ENCODE measurements at places on chromosomes 5 and 9. TPM values are rescaled to one million over a fixed set of nuclear protein-coding genes. Genes with fewer than 3 reads are reported as not detected.

STK32A gene
- 2.2 TPM for polyA plus RNA-seq

HMCN2 gene
- 2.1 TPM for polyA plus RNA-seq

RECK gene
- 4.5 TPM for polyA plus RNA-seq

CDH12 gene
- 0.02 TPM for polyA plus RNA-seq

FOXD4L6 gene
- polyA plus RNA-seq, result 0.05 TPM

SLC12A2 gene
- polyA plus RNA-seq, result 2.8 TPM

GABRA1 gene
- polyA plus RNA-seq, result not detected

BNC2 gene
- 1.3 TPM for polyA plus RNA-seq

IFNA21 gene
- not detected for polyA plus RNA-seq

NLN gene
- 11.9 TPM for polyA plus RNA-seq

SPINK4 gene
- polyA plus RNA-seq, result not detected

ZNF879 gene
- polyA plus RNA-seq, result 1.4 TPM

FAT2 gene
- 0.78 TPM for polyA plus RNA-seq

HSPB3 gene
- 1.7 TPM for polyA plus RNA-seq

Measured in lung (tissue), 17 donors.